ENCODE measurements at places on chromosomes 3 and 15. TPM values are rescaled to one million over a fixed set of nuclear protein-coding genes. Genes with fewer than 3 reads are reported as not detected.

DNA sequence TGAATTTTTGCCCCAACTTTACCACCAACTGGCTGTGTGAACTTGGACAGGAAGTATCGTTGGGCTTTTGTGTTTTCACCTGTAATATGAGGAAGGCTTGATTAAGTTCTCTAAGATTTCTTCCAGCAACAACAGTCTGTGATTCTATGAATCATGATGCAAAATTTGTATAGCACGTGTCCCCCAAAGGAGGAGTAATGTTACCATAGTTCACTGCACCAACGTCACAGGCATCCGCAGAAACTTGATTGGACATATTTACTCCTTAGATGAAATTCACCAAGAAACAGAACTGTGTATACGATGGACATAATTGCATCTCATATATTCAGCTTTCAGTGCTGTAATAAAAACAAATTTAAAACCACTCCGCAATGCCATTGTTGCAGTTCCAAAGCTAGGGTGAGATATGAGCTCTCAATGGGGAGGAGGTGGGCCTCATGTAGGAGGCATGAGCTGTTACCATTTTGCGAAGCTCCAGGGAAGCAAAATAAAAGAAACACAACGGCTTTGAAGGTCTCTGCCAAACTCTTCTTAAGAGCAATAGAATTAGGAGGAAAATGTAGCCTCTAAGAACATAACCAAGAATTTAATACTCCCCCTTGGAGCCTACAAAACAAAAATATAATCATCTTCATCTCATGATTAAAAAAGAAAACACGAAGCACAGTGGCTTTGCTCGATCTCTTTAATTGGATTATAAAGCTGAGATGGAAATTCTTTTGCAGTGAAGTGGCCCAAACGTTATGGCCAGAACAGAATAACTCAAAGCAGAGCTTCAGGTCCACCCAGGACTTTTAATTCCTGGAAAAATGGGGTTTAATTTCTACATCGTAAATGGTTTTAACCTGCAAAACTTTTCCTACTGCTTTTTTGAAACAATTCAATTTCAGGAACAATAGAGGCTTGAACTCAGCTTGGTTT lies 80.7 kb downstream of the CHST2 start:
- DNase-seq, result no peak

DNA sequence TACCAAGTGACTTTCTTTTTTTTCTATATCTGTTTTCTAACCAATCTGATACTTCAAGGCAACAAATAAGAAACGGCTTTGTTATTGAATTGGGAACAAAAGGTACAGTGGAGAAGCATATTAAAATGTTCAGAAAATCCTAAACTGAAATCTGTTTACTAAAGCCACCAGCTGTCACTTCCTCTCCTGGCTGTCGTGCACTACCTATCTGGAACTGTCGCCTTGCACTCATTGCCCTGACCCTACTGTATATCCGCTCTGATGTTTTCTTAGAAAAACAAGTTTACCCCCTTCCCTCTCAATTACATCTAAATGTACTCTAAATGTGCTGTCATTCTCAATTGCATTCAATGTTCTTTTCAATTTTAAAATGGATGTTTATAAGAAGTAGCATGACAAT lies 439.8 kb upstream of the ARRDC4 start:
- no peak for DNase-seq

PAQR5 gene
- total RNA-seq, result 0.07 TPM

GRCh38 chr3:14019459-14019858 lies 105.2 kb downstream of the CHCHD4 start:
- no peak for DNase-seq

RETNLB gene
- total RNA-seq, result not detected

DNA sequence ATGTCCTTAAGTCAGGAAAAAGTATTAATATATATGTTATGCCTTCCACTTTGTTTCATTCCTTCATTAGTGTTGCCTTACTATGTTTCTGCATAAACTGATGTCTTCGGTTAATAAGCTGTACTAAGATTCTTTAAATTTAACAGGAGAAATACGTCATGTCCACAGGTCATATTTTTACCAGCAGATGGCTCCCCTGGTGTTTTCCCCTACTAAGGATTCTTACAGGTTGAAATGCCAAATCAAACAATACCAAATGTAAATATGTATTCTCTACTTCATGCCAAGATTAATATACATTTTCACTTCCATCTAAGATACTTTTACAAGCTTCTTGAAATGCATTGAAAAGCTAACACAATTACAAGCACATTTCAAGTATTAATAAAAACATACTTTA lies 1602.1 kb downstream of the SI start:
- DNase-seq, result no peak

DNA sequence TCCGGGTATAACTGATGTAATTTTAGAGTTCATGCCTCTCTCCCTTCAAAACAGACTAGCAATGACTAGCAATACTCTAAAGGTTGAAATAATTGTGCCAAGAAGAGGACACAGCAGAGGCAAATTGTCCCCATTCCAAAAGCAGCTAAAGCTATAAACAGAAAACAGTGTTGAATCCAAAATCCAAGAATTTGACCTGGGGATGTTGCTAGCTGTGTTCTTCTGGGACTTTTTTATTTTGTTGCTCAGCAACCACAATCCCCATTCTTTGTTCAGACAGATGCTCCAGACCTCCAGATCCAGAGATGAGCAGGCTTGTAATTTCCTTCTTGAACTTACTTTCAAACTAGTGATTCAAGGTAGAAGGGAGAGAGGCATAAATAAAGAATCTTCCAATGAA lies 191.5 kb downstream of the FOXB1 start:
- no peak for DNase-seq

ITGB5 gene
- total RNA-seq, result 184 TPM

DNA sequence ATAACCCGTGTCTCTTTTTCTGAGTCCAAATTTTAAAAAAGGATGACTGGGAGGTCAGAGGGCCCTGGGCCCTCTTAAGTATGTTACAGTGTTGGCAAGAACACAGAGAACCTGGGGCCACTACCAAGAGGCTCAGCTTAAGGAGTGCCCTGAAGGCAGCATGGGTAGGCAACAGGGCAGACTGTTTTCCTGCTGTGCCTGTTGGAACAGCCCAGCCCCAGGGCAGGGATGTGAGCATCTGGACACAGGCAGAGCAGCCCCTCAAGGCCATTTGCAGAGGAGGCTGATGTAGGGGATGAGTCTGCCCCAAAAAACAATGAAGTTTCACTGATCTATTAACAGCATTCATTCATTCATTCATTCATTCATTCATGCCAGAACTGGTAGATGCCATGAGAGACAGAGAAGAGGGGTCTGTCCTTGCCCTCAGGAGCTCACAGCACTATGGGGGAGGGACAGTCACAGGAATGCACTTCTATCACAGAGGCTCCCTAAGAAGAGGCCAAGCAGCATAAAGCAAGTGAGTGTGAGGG lies 2.2 kb upstream of the LTF start:
- no peak for DNase-seq

DNA sequence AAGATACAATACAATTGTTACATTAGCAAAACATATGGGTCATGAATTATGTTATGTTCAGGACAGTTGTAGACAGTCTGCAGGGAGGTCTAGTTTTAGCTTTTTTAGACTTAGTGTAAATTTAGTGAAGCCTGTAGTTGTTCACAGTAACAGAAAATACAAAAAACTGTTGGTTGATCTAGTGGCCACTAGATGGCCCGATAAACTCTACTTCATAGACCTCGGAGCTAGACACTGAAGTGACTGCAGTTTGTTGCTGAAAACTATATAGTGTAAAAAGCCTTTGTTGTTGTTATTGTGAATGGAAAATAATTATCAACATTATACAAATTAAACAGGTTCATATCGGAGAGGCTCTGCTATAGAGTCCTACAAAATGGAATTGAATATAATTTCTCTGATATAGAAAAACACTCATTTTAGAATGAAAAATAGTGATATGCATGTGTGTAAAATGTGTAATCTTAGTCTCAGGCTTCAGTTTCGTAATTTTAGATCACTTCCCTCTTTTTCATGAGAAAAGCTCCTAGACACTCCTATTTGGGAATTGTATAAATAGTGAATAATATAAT lies 18.3 kb downstream of the MAGEL2 start:
- DNase-seq, result no peak

- no peak for DNase-seq
Observed at GRCh38 chr3:37540786-37541185, 320.9 kb upstream of the CTDSPL start.

- no peak for DNase-seq
Observed at GRCh38 chr15:61689067-61689466, 371.2 kb downstream of the VPS13C start.

- DNase-seq, result no peak
Observed at GRCh38 chr15:82165948-82166376, 96.6 kb downstream of the EFL1 start.

CLN6 gene
- total RNA-seq, result 16.6 TPM

GOLGA6A gene
- not detected for total RNA-seq

GRCh38 chr3:156102267-156102931 lies 18.0 kb upstream of the KCNAB1 start:
- no peak for DNase-seq

GABRG3 gene
- not detected for total RNA-seq

DNA sequence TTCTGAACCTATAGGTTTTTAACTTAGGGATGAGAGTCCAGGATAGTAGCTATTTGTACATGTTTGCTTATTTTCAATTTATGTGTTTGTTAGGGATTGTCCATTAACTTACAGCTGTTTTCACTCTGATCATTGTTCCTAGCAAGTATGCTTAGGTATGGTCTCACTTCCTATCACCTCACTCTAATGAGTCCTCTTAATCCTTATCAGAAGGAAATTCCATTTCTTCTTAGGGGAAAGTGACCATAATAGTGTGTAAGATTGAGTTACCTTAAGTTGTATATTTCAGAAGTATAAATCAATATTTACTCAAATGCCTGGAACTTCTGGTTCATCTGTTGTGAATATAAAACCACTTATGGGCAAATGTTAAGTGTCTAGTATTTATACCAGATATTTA lies 53.0 kb downstream of the PIAS1 start:
- DNase-seq, result no peak

- DNase-seq, result no peak
Observed at GRCh38 chr3:138359919-138360868, 11.8 kb downstream of the MRAS start.

DNA sequence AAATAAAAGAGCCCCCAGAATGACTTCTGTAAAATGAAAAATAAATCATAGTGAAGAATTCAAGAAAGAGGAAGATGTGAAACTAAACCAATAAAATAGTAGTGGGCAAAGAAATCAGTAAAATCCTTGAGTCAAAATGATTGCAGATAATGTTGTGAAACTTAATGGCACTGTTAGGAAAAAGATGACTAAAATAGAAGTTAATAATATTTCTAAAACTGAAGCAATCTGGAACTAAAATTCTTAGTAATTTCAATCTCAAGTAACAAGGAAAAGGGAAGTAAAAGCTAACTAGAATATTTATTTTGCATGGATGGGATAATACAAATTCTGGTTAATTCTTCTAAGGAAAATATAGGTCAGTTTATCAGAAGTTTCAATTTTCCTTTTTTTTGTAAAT lies 84.6 kb downstream of the TMCO5A start:
- no peak for DNase-seq

KLF15 gene
- 2.3 TPM for total RNA-seq

- no peak for DNase-seq
Observed at GRCh38 chr15:79952329-79952728, 18.7 kb downstream of the BCL2A1 start.

DNA sequence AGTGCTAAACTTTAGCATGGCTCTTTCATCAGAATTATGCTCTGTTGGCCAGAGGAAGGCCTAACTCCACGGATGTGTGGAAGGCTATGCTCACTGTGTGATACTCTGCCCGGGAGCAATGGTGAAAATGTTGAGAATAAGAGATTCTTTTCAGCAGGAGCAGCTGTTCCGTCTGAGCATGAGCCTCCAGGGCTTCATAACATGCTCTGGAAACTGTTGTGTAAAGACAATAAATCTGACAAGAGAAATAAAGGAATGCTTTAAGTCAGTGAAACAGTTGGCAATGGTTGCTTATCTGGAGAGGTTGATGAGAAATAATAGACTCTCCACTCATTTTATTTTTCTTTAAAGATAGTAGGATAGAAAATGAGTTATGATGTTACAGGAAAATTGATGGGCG lies 269.8 kb downstream of the DIPK2A start:
- DNase-seq, result no peak

SAXO2 gene
- total RNA-seq, result 0.11 TPM

GCSAM gene
- total RNA-seq, result not detected

- DNase-seq, result no peak
Observed at GRCh38 chr15:50884540-50884939, 23.9 kb upstream of the AP4E1 start.

GOLIM4 gene
- total RNA-seq, result 58.9 TPM

DNA sequence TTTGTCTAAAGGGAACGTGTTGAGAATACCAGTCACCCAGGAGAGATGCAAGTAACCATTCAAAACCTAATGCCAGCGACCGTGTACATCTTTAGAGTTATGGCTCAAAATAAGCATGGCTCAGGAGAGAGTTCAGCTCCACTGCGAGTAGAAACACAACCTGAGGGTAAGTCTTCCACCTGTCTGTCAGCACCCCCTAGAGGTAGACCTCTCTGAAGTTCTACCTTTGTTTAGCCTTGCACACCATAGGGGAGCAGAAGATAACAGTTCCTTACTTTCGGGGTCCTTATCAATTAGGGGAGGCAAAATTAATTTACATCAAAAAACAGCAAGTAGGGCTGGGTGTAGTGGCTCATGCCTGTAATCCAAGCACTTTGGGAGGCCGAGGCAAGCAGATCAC lies 124.4 kb downstream of the HCN4 start:
- DNase-seq, result no peak

DNA sequence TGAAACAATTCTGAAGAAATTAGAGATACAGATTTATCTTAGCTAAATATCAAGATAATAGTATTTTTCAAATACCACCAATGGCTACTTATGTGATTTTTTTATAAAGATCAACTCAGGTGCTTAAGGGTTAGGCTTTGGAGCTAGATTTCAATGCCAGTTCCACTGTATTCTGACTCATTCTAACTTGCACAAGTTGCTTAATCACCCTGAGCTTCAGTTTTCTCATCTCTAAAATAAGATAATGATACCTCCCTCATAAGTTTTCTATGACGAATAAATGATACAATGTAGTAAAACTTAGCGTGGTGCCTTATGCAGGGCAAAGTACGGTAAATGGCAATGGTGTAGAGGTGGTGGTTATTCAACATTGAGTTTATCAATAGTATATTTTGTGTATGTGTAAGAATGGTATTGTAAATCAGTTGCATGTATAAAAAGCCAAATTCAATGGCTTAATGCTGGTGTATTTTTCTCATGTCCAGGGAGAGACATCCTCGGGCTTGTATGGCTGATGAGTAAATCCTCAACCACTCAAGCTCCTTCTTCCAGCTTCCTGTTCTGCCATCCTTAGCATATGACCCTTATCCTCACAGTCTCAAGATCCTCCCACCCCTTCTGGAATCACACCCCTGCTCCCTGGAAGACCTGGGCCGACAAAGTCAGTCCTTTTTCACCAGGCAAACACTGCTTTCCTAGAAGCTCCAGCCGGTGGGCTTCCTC lies 505.9 kb upstream of the CFAP20DC start:
- no peak for DNase-seq

DISP2 gene
- 0.07 TPM for total RNA-seq

SLC22A14 gene
- total RNA-seq, result 0.14 TPM

GRCh38 chr3:175664911-175665310 lies 805.8 kb downstream of the NAALADL2 start:
- no peak for DNase-seq

GRCh38 chr3:3307491-3307890 lies 128.0 kb upstream of the CRBN start:
- DNase-seq, result no peak

OCA2 gene
- total RNA-seq, result not detected

C15orf39 gene
- total RNA-seq, result 6.4 TPM

IGF2BP2 gene
- 62.0 TPM for total RNA-seq

SOX14 gene
- total RNA-seq, result not detected

TOPBP1 gene
- total RNA-seq, result 43.4 TPM

Data from pulmonary artery endothelial cell (primary cell).